Lung (tissue), 17 donors: ENCODE measurements at places on chromosomes 3 and 15. TPM values are rescaled to one million over a fixed set of nuclear protein-coding genes. Genes with fewer than 3 reads are reported as not detected.

The SI gene
- not detected for total RNA-seq

The ATP13A5 gene
- total RNA-seq = 1.1 TPM

The CHD2 gene
- 547 TPM for total RNA-seq

The GABRG3 gene
- 16.9 TPM for total RNA-seq

The GREM1 gene
- 2.4 TPM for total RNA-seq
